H9 (cell line): ENCODE measurements at places on chromosomes 13 and 19. TPM values are rescaled to one million over a fixed set of nuclear protein-coding genes. Genes with fewer than 3 reads are reported as not detected.

The LSR gene
- 151 and 152 TPM in 2 replicates for total RNA-seq

The SLC10A2 gene
- not detected in 2 replicates for total RNA-seq

The GARIN5A gene
- 9.5 and 10.5 TPM in 2 replicates for total RNA-seq

The DNAAF3 gene
- 3.0 and 4.6 TPM in 2 replicates for total RNA-seq

The GRK1 gene
- 0.31 and 0.83 TPM in 2 replicates for total RNA-seq

The ZNF221 gene
- 6.4 and 8.0 TPM in 2 replicates for total RNA-seq

- no peak overlapping the region for H3K4me3 ChIP-seq
- no peak overlapping the region for H3K27ac ChIP-seq
- peaks cover 3% of the 10 kb centered on the region; the same call in 2 of the 3 replicates for H3K36me3 ChIP-seq
- H3K27me3 ChIP-seq: no peaks in the 10 kb centered on the region
These were observed 172.2 kb upstream of the SLC10A2 start for GRCh38 chr13:103238441-103238840.

- H3K4me3 ChIP-seq: no peak overlapping the region
- H3K27ac ChIP-seq: no peak overlapping the region
- no peak for DNase-seq
These were observed 80.7 kb downstream of the TEX29 start for GRCh38 chr13:111401151-111401550.

DNA sequence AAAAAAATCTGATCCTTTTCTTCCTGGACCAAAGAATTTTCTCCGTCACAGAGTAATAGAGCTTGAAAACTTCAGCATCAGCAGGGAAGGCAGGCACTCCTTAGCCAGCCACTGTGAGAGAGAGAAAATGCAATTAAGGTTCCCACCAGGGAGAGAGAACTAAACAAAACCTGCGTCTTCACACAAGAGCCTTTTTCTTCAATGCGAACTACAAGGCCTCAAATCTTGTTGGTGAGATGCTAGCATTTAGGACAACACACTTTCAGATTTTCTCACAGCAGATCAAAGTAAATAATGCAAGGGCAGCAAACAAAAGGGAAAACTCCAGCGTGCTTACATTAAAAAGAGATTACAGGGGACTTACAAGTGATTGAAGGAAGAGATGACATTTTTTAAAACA lies 80.1 kb downstream of the DACH1 start:
- peaks cover 3% of the 10 kb centered on the region for H3K4me1 ChIP-seq
- no peaks in the 10 kb centered on the region for H3K27me3 ChIP-seq
- H3K4me3 ChIP-seq: no peak overlapping the region; the same call in 2 of the 3 replicates

- H3K27ac ChIP-seq: peak overlapping the region; percentile 86
- DNase-seq: peak; percentile 84
- peak overlapping the region; percentile 82 for H3K4me3 ChIP-seq
- no peaks in the 10 kb centered on the region; the same call in 2 of the 3 replicates for H3K36me3 ChIP-seq
- H3K4me1 ChIP-seq: peaks cover 12% of the 10 kb centered on the region
These were observed 81.2 kb upstream of the WASF3 start for GRCh38 chr13:26476111-26476781.

DNA sequence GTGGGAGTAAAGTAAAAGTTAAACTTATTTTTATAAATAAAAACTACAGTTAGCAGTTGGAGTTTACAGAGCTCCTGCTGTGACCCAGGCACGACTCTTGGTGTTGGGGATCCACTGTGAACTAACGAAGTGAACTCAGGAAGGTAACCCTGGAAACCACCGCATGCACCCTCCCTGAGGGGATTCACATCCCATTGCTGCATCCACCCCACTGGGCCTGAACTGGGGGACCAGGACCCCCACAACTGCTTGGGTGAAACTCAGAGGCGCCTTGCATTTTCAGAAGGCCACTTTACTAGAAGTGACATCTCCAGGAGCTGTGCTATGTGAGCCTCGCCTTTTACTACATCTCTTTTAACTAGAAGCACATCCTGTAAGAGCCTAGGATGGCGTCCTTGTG lies 166.4 kb downstream of the TEX29 start:
- H3K27me3 ChIP-seq: no peaks in the 10 kb centered on the region
- H3K27ac ChIP-seq: no peak overlapping the region
- no peak for DNase-seq
- H3K36me3 ChIP-seq: peaks cover 14% of the 10 kb centered on the region
- no peak overlapping the region for H3K4me3 ChIP-seq

GRCh38 chr13:46569456-46569855 lies 16.5 kb downstream of the LRCH1 start:
- no peaks in the 10 kb centered on the region; the same call in 1 of the 2 replicates for H3K4me1 ChIP-seq
- no peak for DNase-seq
- no peaks in the 10 kb centered on the region for H3K36me3 ChIP-seq
- H3K27me3 ChIP-seq: no peaks in the 10 kb centered on the region
- no peak overlapping the region for H3K4me3 ChIP-seq

DNA sequence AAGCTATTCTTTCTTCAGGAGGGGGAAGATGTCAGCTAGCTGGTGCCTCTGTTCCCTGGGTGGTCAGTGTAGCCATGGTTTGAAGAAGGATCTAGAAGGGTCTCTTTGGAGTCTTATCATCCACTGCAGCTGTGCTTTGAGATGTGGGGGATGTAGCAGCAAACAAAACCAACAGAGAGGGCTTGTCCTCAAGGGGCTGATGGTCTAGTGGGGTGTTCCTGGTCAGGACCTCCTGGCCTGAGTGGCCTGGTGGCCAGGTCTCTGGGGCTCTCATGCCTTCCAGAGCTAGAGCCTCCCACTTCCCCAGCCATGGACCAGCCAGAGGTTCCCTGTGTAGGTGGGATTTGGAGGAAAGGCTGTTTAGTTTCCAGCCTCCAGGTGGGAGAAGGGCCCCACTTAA lies 40.3 kb downstream of the LYL1 start:
- peaks cover 31% of the 10 kb centered on the region for H3K27me3 ChIP-seq
- no peak overlapping the region for H3K27ac ChIP-seq
- H3K4me1 ChIP-seq: peaks cover 3% of the 10 kb centered on the region; the same call in 1 of the 2 replicates
- no peak overlapping the region for H3K4me3 ChIP-seq
- DNase-seq: no peak

GRCh38 chr19:40641281-40641680 lies 40.1 kb downstream of the LTBP4 start:
- no peak overlapping the region for H3K27ac ChIP-seq
- no peaks in the 10 kb centered on the region for H3K36me3 ChIP-seq
- no peaks in the 10 kb centered on the region for H3K4me1 ChIP-seq
- no peak overlapping the region for H3K4me3 ChIP-seq
- no peaks in the 10 kb centered on the region; the same call in 1 of the 2 replicates for H3K27me3 ChIP-seq

- no peak overlapping the region for H3K27ac ChIP-seq
- no peaks in the 10 kb centered on the region; the same call in 1 of the 2 replicates for H3K36me3 ChIP-seq
- H3K4me1 ChIP-seq: no peaks in the 10 kb centered on the region
- H3K4me3 ChIP-seq: no peak overlapping the region
- peaks cover 28% of the 10 kb centered on the region; the same call in 1 of the 2 replicates for H3K27me3 ChIP-seq
These were observed 21.7 kb upstream of the RNF17 start for GRCh38 chr13:24742294-24742693.

DNA sequence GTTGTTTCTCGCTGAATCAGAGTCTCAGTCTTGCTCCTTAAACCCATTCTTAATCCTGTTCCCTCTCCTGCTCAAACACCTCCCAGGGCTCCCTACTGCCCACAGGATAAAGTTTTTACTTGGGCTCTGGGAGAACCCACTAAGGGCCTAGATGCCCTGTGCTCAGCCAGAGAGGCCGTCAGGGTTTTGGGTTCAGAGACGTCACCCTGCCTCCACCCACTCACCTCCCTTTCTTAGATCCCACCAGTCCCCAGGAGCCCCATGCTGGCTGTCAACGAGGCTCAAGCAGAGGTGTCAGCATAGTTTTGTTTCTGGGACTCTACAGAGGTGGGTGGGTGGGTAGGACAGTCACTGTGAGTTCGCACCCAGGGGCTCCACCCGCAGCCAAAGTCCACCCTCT lies 15.5 kb upstream of the CYP4F2 start:
- no peak for DNase-seq
- no peak overlapping the region for H3K4me3 ChIP-seq
- H3K27ac ChIP-seq: no peak overlapping the region
- H3K4me1 ChIP-seq: no peaks in the 10 kb centered on the region
